ENCODE measurements at places on chromosomes 2 and 18. TPM values are rescaled to one million over a fixed set of nuclear protein-coding genes. Genes with fewer than 3 reads are reported as not detected.

- no peak for DNase-seq
Observed at GRCh38 chr2:135164431-135164830, 112.3 kb downstream of the RAB3GAP1 start.

- no peak for DNase-seq
Observed at GRCh38 chr2:9954136-9954535, 2.6 kb downstream of the GRHL1 start.

GRCh38 chr2:66846887-66847286 is 412.0 kb downstream of the MEIS1 start:
- DNase-seq = no peak

- DNase-seq = no peak
Observed at GRCh38 chr18:34117319-34117718, 107.4 kb downstream of the NOL4 start.

The IL1B gene
- total RNA-seq = not detected

The SLC66A2 gene
- 25.6 TPM for total RNA-seq

- peak; percentile 76 for DNase-seq
Observed at GRCh38 chr2:39642051-39642718, 23.5 kb upstream of the TMEM178A start.

DNA sequence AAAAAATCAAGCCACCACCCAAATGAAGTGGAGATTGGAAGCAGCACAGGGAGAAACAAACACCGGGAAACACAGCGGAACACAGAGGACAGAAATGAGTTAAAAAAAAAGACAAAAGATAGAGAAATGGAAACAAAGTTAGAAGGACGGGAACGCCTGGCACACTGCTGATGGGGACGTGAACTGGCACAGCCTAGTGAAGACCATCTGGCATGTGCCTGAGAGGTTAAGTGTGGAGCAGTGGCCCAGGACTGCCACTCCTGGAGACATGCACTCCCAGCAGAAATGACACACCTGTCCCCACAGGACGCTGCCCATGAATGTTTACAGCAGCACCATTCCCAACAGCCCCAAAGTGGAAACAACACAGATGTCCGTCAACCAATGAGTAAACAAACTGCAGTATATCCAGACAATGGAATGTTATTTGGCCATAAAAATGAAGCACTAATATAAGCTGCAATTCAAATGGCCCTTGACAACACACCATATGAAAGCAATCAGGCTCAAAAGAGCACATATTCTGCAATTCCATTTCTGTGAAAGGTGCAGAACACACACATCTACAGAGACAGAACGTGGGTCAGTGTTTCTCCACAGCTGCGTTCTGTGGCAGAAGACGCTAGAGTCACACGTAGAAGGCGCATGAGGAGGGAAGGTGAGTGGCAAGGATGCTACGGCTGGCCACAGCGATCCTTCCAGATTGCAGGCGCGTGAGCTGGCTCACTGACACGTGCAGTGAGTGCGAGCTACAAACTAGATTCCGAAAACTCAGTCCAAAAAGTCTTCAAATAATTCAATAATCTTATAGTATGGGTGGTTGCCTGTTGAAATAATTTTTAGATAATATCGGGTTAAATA is 24.6 kb downstream of the THAP4 start:
- no peak for DNase-seq

- no peak for DNase-seq
Observed at GRCh38 chr2:174824068-174824467, 59.8 kb upstream of the CHRNA1 start.

DNA sequence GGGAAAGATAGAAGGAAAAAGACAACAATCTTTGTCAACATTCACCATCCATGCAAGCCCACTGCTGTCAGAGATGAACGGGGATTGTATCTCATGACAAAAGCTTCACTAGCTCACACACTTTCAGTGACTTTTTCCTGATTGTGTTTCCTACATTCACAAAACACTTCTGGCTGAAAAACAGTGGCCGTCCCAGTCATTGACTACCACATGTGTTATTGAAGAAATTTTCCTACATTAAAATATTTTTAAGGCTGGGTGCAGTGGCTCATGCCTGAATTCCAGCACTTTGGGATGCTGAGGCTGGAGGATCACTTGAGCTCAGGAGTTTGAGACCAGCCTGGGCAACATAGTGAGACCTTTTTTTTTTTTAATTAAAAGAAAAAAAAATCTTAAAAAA is 90.9 kb downstream of the MOGAT1 start:
- DNase-seq = no peak

DNA sequence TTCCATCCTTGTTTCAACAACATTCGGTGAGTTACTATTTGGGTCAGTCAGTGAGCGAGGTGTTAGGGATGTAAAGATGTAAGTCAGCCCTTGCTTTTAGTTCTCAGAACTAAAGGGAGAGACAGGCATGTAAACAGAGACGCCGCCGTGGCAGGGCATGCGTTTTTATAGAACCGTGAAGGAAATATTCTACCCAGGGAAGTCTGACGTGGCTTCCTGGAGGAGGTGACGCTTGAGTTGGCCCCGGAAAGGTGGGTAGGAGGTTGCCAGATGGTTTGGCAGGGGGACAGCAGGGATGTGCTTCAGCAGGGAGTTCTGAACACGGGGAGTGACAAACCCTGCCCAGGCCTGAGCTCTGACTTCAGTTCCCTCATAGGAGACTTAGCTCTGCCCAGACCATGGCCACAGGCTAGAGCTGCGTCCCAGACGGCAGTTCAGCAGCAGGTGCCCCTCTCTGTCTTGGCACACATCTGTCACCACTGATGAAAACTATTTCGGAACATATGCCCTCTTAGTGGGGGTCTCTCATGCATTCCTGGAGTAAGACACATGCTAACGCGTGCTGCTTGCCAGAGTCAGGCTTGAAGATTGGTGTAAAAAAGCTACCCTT is 23.4 kb upstream of the RPL31 start:
- no peak for DNase-seq

DNA sequence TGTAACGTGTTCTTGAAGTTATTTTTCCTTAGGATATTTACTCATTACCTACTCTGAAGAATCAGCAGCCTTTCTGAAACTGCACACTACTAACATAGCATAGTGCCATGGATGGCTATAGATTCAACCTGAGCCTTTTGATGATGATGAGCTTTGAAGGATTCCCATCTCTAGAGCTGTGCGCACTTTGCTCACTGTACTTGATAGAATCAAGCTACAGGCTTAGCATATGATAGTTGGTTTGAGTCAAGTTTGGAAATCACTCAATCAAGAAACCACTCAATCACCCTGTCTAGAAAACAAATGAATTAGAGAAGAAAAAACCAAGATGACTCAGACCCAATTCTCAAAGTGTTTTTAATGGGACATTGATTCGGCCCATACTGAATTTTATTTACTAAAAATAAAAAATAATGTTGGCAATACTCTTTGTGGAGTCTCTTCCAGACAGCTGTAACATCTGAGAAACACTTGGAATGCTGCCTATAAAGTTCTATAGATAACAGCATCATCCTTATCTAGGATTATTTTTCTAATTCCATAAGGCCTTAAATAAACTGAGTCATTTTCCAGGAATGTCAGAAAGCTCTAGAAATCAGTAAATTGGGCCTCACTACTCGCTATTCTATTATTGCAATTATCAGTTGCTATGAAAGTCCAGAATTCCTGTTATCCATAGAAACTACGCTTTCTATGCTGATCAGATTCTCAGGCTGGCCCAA is 259.0 kb upstream of the ERBB4 start:
- DNase-seq = no peak

The SPATA3 gene
- total RNA-seq = not detected

- no peak for DNase-seq
Observed at GRCh38 chr18:37395631-37396030, 170.0 kb downstream of the CELF4 start.

GRCh38 chr2:144521686-144522085 is 1.8 kb upstream of the ZEB2 start:
- no peak for DNase-seq

The PAX8 gene
- total RNA-seq = not detected

The PSTPIP2 gene
- 0.08 TPM for total RNA-seq

GRCh38 chr2:112646791-112647689 is 1.3 kb downstream of the SLC20A1 start:
- DNase-seq = no peak

GRCh38 chr2:212926940-212927339 is 224.5 kb downstream of the IKZF2 start:
- DNase-seq = no peak

GRCh38 chr2:218964041-218964771 is 4.7 kb downstream of the CDK5R2 start:
- peak; percentile 96 for DNase-seq

DNA sequence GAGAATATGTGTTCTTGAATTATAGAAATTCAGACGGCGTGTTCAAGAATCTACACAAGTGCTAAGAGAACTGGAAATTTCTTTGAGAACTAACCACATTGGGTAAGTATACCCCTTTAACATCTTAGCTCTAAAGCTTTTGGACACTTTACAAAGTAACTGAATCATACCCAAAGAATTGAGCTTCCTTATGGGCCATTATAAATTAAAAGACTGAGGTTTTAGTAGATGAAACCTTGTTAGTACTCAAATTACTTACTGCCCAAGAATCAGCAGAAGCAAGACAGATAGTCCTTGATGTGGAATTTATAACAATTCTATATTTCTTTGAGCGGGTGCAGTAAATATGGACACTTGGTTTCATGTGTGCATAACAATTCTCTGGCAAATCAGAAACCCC is 168.3 kb downstream of the PRPF40A start:
- no peak for DNase-seq

DNA sequence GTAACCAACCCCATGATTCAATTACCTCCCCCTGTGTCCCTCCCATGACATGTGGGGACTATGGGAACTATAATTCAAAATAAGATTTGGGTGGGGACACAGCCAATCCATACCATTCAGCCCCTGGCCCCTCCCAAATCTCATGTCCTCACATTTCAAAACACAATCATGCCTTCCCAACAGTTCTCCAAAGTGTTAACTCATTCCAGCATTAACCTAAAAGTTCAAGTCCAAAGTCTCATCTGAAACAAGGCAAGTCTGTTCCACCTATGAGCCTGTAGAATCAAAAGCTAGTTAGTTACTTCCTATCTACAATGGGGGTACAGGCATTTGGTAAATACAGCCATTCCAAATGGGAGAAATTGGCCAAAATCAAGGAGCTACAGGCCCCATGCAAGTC is 32.0 kb upstream of the CCDC141 start:
- DNase-seq = no peak

The ZCCHC2 gene
- total RNA-seq = 5.3 TPM

- DNase-seq = no peak
Observed at GRCh38 chr2:196291426-196291825, 120.0 kb upstream of the STK17B start.

- no peak for DNase-seq
Observed at GRCh38 chr2:111716905-111717775, 166.9 kb downstream of the ANAPC1 start.

- DNase-seq = no peak
Observed at GRCh38 chr2:42742740-42743658, 20.9 kb downstream of the OXER1 start.

DNA sequence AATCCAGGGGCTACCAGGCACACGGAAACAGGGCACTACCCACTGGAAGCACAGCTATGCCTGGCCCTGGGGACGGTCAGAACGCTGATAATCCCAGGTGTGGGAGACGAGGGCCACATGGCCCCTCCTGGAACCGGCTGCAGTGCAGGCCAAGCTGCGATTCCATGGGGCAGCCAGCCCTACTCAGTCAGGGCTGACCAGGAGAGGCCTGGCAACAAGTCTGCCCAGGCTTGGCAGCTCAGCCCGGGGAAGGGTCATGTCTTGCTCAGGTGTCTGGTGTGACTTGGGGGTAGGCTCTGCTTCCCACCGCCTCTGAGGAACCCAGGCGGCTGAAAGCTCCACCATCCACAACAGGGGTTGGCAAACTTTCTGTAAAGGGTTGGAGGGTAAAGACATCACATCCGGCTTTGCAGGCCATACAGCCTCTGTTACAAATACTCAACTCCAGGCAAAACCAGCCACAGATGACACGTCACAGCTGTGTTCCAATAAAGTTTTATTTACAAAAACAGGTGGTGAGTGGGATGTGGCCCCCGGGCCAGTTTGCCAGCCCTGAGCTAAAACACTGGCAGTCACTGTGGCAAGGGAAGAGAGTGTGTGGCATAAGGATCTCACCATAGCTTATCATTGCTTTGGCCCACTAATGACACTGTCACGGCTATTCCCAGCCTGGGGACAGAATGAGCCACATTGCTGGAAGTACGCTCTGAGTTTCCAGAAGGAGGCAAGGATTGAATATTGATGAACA is 85.2 kb downstream of the NDUFA10 start:
- no peak for DNase-seq

- DNase-seq = no peak
Observed at GRCh38 chr2:145366341-145366740, 846.4 kb upstream of the ZEB2 start.

All from H4 (cell line).